ENCODE measurements at places on chromosomes 5 and 9. TPM values are rescaled to one million over a fixed set of nuclear protein-coding genes. Genes with fewer than 3 reads are reported as not detected.
A peak's percentile ranks its signal among the peaks of the same experiment; 100 is the strongest.

DNA sequence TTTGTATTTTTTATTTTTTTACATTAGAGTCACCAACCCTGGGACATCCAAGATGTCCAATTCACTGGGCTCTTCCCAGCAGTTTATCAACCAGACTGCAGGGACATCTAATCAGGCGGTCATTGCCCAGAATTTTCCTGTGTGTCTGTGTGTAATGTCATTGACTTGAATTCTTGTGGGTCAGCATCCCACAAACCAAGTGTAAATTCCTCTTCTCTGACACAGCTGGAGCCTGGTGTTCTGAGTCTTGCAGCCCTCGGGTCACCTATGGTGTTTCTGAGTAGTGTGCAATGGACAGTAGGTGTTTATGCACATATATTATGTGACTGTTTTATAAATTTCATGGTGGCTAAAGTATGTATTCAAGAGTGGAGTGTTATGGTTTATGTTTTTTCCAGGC lies 815.7 kb downstream of the SEMA5A start:
- no peak for DNase-seq

DNA sequence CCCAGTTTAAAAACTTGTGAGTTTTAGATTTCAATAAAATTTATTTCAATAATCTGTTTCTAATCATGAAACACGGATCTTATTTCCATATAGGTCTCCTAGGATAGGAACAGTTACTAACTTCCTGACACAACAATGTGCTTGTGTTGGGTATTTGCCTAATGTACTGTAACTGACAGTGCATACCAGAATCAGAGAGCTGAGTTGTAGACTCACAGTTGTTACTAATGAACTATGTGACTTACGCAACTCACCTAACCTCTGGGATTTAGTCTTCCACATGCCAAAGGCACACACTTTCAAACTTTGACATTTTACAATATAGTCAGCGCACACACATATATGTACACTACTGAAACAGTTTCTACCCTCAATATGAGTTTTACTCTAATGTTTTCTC lies 77.7 kb downstream of the HOMER1 start:
- no peak for DNase-seq

The BHMT2 gene
- 16.4 TPM for total RNA-seq

GRCh38 chr5:150206779-150207115 lies 16.9 kb downstream of the SLC6A7 start:
- DNase-seq: no peak

The PALM2AKAP2 gene
- total RNA-seq: 41.8 TPM

- peak; percentile 90 for DNase-seq
Observed at GRCh38 chr9:108053555-108054061, 564.0 kb upstream of the KLF4 start.

The CCL21 gene
- total RNA-seq: 7.6 TPM

The DCP2 gene
- 11.3 TPM for total RNA-seq

DNA sequence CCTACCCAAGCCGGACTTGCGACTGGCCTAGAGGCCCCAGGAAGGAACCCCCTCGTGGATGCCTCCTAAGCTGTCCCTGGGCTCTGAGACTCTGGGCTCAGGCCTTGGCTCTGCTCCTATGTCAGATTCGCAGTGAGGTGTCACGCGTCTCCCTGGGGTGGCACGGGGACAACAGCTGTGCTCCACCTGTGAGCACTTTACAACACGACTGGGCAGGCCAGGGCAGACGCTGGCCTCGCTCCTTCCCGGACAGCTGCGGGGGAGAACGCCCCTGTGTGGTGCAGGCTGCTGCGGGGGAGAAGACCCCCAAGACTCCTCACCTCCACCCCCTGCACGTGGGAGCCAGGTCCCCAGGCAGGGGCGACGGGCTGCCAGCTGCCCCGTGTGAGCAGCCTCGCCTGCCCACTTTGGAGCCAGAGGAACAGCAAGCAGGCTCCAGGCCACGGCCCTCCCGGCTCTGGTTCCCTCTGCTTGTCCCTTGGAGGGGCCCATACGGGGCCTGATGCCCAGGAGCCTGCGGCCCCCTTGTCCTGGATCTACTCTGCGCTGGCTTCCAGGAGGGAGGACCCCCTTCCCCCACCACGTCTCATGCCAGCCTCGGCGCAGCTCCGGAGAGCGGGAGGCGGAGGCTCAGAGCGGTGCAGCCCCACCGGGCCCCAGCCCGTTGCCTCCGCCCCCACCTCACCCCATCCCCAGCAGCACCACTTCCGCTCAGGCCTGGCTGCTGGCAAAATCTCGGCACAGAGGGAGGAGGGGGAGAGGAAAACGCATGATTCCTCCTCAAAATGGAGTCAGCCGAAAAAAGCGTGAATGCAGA lies 36.0 kb downstream of the SARDH start:
- DNase-seq: no peak

The PFN3 gene
- total RNA-seq: not detected

The ANKRD31 gene
- total RNA-seq: 0.67 TPM

The DBH gene
- total RNA-seq: not detected

DNA sequence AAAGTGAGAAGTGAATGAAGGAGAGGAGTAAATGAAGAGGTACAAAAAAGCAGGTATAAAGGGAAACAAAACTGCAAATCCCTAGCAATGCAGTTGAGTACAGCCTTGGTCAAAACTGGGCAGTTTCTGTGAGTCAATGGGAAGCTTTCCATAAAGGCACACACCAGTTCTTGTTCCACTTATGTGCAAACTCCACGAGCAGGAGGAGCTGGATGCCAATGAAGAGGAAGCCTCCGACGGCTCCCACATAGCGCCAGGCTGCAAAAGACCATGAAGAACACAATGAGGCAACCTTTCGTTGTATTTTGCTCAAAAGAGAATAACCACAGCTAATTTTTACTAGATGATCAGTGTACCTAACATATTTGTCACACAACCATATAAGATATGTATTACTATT lies 81.1 kb downstream of the SERINC5 start:
- DNase-seq: no peak

- no peak for DNase-seq
Observed at GRCh38 chr9:135965124-135965756, 4.1 kb upstream of the UBAC1 start.

The CCDC192 gene
- 1.3 TPM for total RNA-seq

GRCh38 chr5:171367424-171368370 lies 20.0 kb upstream of the NPM1 start:
- DNase-seq: no peak

GRCh38 chr5:52694648-52695047 lies 93.1 kb upstream of the ITGA1 start:
- DNase-seq: no peak

GRCh38 chr9:95499847-95500246 lies 16.9 kb downstream of the PTCH1 start:
- no peak for DNase-seq

DNA sequence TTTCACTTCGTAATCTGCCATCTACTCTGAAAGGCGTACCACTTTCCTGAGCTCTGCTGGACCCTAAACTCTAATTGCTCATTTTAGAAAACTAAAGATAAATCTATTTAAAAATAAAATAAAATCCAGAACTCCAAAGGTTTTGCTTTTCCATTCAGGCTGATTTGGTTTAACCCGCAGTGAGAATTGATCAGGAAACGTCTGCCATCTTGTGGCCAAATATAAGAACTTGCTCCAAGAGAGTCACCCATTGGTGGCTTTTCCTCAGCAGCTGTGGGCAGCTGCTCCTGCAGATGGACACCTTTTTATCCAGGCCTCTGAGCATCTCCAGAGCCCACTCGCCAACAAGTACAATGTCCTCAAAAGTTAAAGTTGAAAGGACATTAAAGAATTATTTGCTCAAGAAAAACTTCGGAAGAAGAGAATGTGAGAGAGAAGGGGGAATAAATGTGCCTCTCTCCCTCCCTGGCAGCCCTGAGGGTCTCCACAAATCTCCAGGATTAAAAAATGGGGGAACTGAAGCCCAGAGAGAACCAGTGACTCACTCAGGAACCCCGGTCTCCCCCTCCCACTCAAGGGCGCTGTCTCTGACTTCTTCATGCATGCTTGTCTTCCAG lies 4.1 kb downstream of the SAXO1 start:
- DNase-seq: peak; percentile 47

- no peak for DNase-seq
Observed at GRCh38 chr5:51821697-51822096, 438.4 kb downstream of the ISL1 start.

- DNase-seq: no peak
Observed at GRCh38 chr5:177350776-177351391, 584 bp downstream of the LMAN2 start.

GRCh38 chr9:89748831-89749499 lies 144.2 kb downstream of the GADD45G start:
- no peak for DNase-seq

DNA sequence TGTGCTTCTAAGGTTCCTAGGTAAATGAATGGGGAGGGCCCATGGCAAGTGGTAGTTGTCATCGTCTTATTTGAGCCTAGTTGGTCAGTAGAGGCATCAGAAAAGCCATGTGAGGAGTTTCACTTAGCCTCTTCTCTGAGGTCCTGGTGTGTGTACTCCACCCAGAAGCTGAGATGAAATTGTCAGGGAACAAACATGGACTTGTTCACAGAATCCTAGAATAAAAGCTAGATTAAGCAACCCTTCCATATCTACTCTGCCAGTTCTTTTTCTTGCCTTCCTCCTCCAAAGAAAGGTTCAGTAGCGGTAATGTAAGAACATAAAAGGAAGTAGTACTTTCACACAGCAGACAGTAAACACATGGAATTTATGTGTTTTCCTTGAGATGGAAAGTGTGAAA lies 70.4 kb downstream of the ARHGAP26 start:
- DNase-seq: no peak

DNA sequence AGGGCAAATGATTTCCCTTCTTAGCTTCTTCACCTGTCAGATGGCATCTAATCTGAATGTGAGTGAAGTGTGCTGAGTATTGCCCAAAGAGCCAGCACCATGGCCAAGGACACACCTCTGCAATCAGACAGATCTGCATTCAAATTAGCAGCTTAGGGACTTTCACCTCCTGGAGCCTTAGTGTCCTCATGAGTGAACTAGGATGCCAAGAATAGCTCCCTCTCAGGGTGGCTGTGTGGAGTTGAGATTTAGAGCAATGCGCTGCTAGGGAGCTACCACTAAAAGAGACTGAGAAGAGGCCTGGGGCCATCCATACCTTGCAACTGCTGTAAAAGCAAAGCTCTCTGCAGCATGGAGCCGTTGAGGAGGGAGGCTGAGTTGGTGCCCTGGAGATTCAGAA lies 1.4 kb downstream of the CIZ1 start:
- no peak for DNase-seq

The C5 gene
- 11.7 TPM for total RNA-seq

GRCh38 chr9:126472948-126473298 lies 140.8 kb upstream of the LMX1B start:
- DNase-seq: no peak

The CDKN2B gene
- 1.8 TPM for total RNA-seq

The OR5C1 gene
- not detected for total RNA-seq

The KCNN2 gene
- 1.8 TPM for total RNA-seq

- DNase-seq: no peak
Observed at GRCh38 chr5:91727463-91727862, 344.3 kb upstream of the ARRDC3 start.

DNA sequence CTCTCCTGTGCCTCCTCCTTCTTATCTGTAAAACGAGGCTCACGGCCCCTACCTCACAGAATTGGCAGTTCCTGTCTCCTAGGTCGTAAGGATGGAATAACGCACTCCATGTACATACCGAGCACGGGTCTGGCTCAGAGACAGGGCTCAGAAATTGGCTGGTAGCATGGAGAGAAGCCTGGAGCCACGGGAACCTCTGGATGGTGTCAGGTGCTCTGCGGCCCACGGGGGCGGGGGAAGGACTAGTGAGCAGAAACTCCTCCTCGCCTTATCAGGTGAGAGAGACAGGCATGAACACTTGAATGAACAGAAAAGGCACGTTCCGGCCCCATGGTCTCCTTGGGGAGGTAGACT lies 15.4 kb upstream of the C5orf47 start:
- no peak for DNase-seq

- DNase-seq: no peak
Observed at GRCh38 chr5:67265951-67266350, 69.4 kb upstream of the CD180 start.

The ADAMTS19 gene
- 25.4 TPM for total RNA-seq

- no peak for DNase-seq
Observed at GRCh38 chr9:9099646-9100045, 1300.1 kb upstream of the DMAC1 start.

The PCDHGA5 gene
- 11.5 TPM for total RNA-seq

GRCh38 chr9:93126825-93127368 lies 7.2 kb downstream of the NINJ1 start:
- peak; percentile 63 for DNase-seq

GRCh38 chr9:94860678-94861588 lies 134.4 kb downstream of the AOPEP start:
- DNase-seq: no peak

The ZNF883 gene
- total RNA-seq: 1.3 TPM

DNA sequence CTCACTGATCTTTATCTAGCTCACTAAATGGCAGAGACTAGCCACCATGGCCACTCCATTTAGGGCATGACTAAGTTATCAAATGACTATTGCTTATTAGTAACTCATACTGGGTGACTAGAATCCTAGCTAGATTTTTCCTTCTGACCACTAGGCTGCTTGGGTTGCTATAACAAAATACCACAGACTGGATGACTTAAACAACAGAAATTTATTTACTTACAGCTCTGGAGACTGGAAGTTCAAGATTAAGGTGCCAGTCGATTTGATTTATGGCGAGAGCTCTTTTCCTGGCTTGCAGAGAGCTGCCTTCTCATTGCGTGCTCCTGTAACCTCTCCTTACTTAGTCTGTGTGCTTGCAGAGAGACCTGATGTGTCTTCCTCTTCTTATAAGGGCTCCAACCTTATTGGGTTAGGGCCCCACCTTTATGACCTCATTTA lies 55.0 kb upstream of the APC start:
- DNase-seq: no peak

The ARID3C gene
- total RNA-seq: not detected

GRCh38 chr9:75071530-75072122 lies 16.3 kb downstream of the NMRK1 start:
- no peak for DNase-seq

The PAPPA gene
- total RNA-seq: 4.2 TPM

GRCh38 chr9:132381966-132382541 lies 24.6 kb downstream of the TTF1 start:
- DNase-seq: no peak
